Stimulated activated CD8-positive, alpha-beta memory T cell treated with anti-CD3 and anti-CD28 coated beads, Interleukin-2, amount 100 ng/mL, for 1 hour (primary cell): ENCODE measurements at places on chromosomes 16 and 17.

GRCh38 chr16:87637357-87637756, 35.0 kb downstream of the JPH3 start:
- no peak for DNase-seq

DNA sequence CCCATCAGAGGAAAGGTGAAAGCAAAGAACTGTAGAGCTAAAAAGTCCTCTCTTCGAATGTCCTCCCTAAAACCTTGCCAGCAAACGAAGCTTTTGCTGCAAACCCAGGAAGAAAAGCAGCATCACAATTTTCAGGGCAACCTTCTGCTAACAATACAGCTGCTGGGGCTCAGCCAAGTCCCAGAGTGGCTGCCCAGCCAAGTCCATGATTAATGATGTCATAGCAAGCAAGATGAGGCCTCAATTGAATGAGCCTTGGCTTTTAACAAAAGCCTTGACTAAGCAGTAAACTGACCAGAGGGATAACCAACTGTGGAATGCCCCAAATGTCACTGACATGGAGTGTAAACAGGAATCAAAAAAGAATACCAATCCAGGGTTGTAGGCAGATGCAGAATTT, 342.7 kb downstream of the PMP22 start:
- no peak for DNase-seq

GRCh38 chr16:3915426-3916260, 35.1 kb upstream of the CREBBP start:
- no peak for DNase-seq

GRCh38 chr16:75868636-75869632, 142.6 kb upstream of the CPHXL start:
- no peak for DNase-seq

GRCh38 chr17:81991684-81992305, 14.4 kb downstream of the ASPSCR1 start:
- no peak for DNase-seq

GRCh38 chr17:34140006-34140405, 115.1 kb upstream of the CCL2 start:
- no peak for DNase-seq
